Natural killer cell (primary cell): ENCODE measurements at places on chromosomes 12 and 14.

DNA sequence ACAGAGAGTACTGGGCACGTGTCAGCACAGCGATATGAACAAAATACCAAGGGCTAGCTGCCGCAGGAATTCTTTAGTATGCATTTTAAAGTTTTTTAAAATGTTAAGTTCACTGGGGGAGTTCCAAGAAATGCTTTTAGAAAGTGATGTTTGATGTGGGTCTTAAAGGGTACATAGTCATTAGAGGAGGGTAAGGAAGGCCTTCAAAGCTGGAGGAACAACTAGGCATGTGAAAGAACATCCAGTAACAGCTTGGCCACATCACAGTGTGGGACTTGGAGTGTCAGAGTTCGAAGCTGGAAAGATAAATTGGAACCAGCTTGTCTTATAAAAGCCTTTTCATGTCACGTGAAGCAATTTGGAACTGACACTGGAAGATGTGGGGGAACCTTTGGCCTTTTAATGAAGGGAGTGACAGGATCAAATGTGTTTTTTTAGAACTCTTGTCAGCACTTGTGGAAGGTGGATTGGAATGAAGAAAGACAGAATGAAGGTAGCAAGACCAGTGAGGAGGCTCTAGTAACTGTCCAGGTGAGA is 57.7 kb downstream of the WDR20 start:
- H3K4me3 ChIP-seq: no peak overlapping the region
- no peak overlapping the region for H3K27ac ChIP-seq
- DNase-seq: no peak
- H3K36me3 ChIP-seq: peaks cover 24% of the 10 kb centered on the region
- H3K27me3 ChIP-seq: no peaks in the 10 kb centered on the region
- peaks cover 10% of the 10 kb centered on the region for H3K4me1 ChIP-seq

DNA sequence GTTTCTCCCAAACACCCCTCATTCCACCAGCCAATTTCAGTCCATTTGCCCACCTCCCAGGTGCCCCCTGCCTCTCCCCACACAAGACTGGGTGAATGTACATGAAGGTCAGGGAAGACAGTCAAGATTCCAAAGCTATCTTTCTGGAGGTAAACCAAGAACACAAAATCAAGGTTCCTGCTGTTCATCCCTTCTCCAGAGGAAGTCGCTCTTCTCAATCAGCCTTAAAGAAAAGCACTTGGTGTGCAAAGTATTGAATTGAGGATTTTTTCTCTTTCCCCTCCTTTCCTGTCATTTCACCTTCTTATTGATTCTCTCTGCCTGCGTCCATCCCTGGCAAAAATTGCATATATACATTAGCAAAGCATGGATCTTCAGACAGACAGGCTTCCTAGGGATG is 4.5 kb downstream of the GRIN2B start:
- peaks cover 5% of the 10 kb centered on the region for H3K4me1 ChIP-seq
- no peaks in the 10 kb centered on the region for H3K27me3 ChIP-seq
- no peak overlapping the region for H3K27ac ChIP-seq
- no peak overlapping the region for H3K4me3 ChIP-seq
- DNase-seq: no peak

GRCh38 chr12:105090361-105090760 is 6.1 kb upstream of the ALDH1L2 start:
- no peaks in the 10 kb centered on the region for H3K27me3 ChIP-seq
- H3K36me3 ChIP-seq: no peaks in the 10 kb centered on the region
- H3K4me1 ChIP-seq: no peaks in the 10 kb centered on the region

DNA sequence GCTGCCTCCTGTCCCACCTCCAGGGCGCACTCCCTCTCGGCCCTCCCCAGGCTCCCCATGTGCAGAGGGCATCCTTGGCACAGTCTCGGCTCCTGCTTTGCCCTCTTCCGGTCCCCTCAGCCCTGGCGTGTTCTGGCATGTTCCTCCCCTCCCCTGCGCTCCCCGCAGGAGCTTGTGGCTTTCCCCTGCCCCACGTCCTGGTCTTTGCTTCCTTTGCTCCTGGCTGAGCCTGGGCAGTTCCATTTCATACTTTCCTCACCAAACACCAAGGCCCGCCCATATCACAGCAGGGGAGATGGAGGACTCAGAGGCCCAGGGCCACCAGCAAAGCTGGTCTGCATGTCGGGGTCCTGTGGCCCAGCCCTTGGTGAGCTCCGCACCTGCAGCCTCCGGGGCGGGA is 56.0 kb downstream of the FBRSL1 start:
- H3K27ac ChIP-seq: no peak overlapping the region
- H3K4me3 ChIP-seq: no peak overlapping the region
- no peak for DNase-seq
- H3K27me3 ChIP-seq: no peaks in the 10 kb centered on the region
- peaks cover 6% of the 10 kb centered on the region for H3K36me3 ChIP-seq

- no peaks in the 10 kb centered on the region for H3K36me3 ChIP-seq
- no peak overlapping the region for H3K27ac ChIP-seq
- H3K4me1 ChIP-seq: no peaks in the 10 kb centered on the region
Measured at GRCh38 chr12:42735861-42736361, 146.4 kb upstream of the PRICKLE1 start.

- no peak overlapping the region for H3K4me3 ChIP-seq
- peaks cover 8% of the 10 kb centered on the region for H3K4me1 ChIP-seq
- no peaks in the 10 kb centered on the region for H3K36me3 ChIP-seq
- DNase-seq: no peak
- no peaks in the 10 kb centered on the region for H3K27me3 ChIP-seq
Measured at GRCh38 chr14:90503582-90503981, 106.8 kb downstream of the CALM1 start.

- H3K27ac ChIP-seq: no peak overlapping the region
- H3K36me3 ChIP-seq: no peaks in the 10 kb centered on the region
- DNase-seq: no peak
Measured at GRCh38 chr12:62268956-62269355, 8.8 kb downstream of the USP15 start.
